ENCODE measurements at places on chromosomes 11 and 22.

GRCh38 chr11:12761029-12761428 lies 86.8 kb downstream of the TEAD1 start:
- no peak for DNase-seq

DNA sequence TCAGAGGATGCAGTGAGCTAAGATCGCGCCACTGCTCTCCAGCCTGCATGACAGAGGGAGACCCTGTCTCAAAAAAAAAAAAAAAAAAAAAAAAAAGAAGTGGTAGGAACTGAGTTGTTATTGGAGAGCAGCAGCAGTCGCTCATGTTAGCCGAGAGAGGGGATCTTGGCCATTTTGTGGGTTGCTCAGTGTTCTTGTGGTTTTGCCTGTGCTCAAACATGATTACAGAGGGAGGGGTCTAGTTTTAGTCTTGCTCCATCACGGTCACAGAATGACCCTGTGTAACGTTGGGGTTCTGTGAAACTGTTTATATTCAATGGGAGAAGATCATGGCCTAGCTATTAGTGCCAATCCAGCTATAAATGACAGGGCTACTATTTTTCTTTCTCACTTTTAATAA lies 1.9 kb downstream of the DPAGT1 start:
- no peak for DNase-seq

DNA sequence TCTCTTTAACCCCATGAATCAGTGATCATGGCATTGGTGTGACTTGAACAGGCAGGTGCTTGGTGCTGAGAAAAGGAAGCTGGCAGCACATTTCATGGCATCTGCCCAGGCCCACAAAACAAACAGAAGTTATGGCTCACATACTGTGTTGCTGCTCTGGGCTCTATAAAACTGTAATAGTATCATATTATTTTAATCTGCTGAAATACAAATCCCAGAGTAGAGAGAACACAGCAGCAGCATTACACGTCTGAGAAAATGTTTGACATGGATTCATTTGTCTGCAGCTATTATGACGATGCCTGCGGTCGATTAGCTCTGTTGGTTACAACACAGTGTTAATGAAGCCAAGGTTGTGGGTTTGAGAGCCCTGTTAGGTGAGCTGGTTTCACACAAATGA lies 80.8 kb downstream of the ALX4 start:
- DNase-seq = no peak

- no peak for DNase-seq
Measured at GRCh38 chr11:68372114-68372513, 59.7 kb downstream of the LRP5 start.

GRCh38 chr22:37675930-37676735 lies 697 bp downstream of the LGALS1 start:
- DNase-seq = no peak

GRCh38 chr11:67045314-67045713 lies 11.3 kb upstream of the RHOD start:
- DNase-seq = no peak

DNA sequence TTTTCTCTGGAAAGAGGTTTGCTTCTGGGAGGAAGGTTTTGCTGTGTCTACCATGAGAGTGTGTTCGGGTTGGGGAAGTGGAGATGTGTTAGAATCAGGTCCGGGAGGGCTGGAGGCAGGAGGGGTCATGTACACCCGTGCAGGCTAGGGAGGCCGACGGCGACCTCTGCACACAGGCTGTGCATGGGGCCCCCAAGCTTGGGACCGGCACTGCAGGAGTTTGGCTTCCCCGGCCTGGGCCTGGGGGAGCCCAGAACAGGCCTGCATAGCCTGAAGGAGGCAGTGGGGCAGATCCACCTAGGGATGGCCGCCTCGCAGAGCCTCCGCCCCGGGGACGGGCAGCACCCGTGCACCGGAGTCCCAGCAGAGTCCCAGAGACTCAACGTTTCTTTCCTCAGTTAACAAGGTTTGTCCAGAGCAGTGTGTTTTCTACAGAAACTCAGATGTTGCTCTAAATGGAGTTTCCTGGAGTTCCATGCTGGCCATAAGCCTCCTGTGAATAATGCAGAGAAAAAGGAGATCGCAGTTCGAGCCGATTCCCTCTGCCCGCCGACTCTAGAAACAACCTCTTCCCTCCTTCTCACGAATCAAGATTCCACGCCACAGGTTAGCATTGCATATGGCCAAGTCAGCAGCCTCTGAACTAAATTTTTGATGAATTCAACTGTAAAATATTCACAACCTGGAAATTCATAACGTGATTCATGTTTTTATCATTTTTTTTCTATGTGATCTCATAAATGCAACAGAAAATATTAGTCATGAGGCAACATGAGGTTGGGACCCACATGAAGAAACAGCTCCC lies 427.3 kb downstream of the BRD1 start:
- DNase-seq = no peak

- DNase-seq = no peak
Measured at GRCh38 chr22:34427436-34427835, 507.2 kb upstream of the LARGE1 start.

DNA sequence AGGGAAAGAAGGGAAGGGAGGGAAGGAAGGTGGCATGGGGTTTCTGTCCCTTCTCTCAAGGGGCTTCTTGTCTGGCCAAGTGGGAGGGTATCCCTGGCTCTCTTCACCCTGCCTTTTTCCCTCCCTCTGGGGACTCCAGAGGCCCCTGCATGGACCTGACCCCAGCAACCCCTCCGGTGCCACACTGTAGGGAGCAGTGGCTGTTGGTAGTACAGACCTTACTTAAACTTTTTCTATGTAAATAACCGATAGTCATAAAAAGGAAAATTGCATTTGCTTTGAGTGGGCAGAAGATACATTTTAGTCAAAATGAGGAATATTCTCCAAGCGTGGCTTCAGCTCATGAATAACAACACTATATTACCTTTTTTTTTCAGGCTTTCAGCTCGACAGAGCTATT lies 1384.0 kb downstream of the BRD1 start:
- no peak for DNase-seq

DNA sequence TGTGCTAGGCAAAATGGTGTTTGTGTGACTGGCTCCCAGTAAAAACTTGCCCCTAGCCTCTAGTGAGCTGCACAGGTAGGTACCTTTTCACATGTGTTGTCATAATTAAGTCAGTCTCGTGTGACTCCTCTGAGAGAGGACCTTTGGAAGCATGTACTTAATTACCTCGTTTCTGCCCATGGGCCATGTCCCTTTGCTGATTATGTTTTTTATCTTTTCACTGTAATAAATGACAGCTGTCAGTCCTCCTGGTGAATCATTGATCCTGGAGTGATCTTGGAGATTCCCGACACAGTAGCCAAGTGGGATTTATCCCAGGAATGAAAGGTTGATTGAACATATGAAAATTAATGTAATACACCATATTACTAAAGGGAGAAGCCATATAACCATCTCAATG lies 12.5 kb upstream of the CLNS1A start:
- DNase-seq = no peak

DNA sequence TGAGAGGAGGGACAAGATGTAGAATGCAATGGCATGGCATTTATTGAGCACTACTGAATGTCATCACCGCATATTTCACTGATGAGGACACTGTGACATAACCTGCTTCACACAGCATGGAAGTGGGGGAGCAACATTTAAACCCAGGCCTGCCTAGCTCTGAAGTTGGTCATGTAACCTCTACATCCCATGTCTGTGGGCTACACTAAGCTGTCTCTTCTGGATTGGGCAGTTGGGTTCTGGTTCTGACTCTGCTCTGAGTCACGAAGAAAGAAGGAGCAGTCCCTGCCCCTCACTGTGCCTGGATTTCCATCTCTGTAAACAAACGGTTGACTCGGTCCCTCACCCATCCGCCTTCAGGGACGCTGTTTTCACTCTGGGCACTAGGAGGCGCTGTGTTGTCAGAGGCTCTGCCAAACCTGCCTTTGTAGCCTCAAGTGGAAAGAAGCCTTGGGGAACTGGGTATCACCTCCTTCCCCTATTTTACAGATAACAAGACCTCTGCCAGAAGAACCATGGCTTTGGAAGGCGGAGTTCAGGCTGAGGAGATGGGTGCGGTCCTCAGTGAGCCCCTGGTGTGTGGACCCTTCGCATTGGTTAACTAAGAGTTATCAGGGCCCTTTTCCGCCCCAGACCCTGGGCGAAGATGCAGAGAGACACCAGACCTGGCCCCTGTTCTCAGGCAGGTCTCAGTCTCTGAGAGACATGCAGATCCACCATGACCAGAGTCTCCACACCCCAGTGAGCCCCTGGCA lies 12.7 kb upstream of the ARHGEF17 start:
- DNase-seq = peak; percentile 25

GRCh38 chr11:45846974-45847910 lies at the start of gene CRY2:
Gene CRY2 (plus strand): TSS chr11:45847475. CDS start chr11:45847491, 16 bp downstream.
- peak; percentile 91 for DNase-seq

DNA sequence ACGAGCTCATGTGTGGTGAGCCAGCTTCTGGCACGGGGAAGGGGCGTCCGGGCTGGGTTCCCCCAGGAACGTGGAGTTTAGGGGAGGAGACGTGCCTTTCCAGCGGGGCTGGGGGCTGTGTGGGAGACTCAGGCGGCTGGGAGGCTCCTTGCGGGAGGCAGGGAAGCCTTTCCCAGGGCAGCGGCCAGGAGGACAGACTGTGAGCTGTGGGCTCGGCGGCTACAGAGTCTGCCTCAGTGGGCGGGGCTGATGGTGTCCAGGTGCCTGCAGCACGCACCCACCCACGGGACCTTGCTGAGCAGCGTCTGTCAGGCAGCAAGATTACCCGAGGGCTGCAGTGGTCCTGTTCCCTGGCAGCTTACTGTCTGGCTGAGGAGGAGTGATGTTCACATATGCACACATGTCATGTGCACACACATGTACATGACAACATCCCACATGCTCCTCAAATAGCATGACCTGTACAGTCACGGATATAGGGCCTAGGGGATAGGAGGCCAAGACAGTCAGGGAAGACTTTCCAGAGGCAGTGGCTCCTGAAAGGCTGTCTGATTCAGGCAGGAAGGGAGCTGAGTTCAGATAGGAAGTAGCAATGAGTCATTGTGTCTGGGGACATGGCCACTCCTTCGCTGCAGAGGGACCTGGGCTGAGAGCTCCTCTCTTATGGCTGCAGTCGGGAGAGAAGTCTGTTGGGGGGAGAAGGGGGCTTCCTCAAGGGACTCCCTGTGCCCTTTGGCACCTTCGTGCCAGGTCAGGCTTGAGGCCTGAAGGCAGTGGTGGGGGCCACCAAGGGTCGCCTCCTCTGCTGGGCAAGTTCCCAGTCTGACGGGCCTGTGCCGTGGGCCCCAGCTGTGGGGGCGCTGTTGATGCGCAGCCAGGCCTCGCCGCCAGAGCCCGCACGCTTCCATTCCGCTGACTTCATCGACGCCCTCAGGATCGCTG lies 23.3 kb upstream of the PPP6R3 start:
- no peak for DNase-seq

GRCh38 chr11:16242806-16243205 lies 113.5 kb downstream of the SOX6 start:
- no peak for DNase-seq

DNA sequence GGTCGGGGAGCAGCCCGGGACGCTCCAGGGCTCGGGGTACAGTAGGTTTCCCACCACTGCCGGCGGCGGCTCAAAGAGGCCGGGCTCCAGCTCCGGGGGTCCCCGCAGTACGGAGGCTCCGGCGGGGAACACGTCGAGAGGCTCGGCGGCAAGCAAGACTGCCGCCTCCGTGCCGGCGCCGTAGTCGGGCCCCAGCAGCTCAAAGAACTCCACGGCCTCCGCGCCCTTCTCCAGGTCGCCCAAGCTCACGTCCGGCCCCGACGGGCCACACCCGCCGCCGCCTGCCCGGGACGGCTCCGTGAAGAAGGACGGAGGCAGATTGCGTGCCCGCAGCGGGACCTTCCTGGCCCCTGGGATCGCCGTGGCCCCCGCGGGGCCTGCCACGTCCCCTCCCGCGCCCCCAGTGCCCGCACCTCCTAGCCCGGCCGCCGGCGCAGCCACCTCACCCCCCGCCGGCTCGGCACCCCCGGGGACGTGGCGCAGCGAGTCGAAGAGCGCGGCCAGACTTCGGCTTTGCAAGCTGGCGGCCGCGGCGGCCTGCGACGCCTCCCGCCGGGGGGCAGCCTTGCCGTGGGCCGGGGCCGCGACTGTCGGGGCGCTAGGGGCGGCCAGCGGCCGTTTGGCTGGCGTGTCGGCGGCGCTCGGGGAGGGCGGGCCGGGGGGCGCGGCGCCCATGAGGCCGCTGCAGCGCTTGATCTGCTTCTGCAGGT lies 775 bp downstream of the FAM181B start:
- DNase-seq = no peak

- DNase-seq = no peak
Measured at GRCh38 chr11:49213026-49213560, 4.7 kb upstream of the FOLH1 start.

GRCh38 chr11:14073849-14074476 lies 111.4 kb downstream of the SPON1 start:
- no peak for DNase-seq

DNA sequence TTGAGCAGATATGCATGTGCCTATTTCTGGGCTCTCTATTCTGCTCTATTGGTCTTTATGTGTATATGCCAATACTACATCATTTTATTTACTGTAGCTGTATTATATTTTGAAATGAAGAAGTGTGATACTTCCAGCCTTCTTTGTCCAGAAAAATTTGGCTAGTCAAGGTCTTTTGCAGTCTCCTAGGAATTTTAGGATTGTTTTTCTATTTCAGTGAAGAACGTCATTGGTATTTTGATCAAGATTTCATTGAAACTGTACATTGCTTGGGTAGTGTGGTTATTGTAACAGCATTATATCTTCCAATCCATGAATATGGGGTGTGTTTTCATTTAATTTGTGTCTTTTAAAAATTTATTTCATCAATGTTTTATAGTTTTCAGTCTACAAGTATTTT lies 400.3 kb downstream of the AASDHPPT start:
- no peak for DNase-seq

GRCh38 chr11:65262776-65263175 lies 1.0 kb downstream of the POLA2 start:
- no peak for DNase-seq

DNA sequence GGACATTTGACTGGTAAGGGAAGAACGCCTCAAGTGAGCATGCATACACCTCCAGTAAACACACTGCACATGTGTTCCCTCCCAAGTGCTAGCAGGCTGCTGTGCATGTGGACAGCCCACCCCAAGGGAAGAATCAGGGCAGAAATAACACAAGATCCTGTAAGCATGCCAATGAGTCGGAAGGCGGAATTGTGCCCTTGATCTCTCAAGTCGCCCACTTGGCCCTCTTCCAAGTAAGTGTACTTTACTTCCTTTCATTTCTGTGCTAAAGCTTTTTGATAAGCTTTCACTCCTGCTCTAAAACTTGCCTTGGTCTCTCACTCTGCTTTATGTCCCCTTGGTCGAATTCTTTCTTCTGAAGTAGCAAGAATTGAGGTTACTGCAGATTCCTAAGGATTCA lies 139.6 kb downstream of the TRPC6 start:
- no peak for DNase-seq

DNA sequence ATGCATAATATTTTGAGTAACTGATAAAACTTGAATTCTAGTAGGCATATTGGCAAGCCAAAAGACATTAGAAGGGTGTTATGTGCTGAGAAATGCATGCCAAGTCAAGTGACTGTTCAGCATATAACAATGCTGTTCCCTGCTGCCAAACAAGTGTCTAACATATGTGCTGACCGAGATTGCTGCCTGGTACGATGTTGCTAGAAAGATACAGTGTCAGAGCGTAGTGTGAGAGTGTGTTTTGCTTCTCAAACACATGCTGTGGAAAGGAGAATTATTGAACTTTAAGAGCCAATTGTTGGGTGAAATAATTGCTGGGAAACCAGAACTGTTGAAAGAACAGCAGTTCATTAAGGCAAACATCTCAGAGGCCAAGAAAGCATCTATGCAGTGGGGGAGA lies 71.3 kb upstream of the GRIA4 start:
- no peak for DNase-seq
